NCI-H526 (cell line): ENCODE measurements at places on chromosomes 13 and 19.

DNA sequence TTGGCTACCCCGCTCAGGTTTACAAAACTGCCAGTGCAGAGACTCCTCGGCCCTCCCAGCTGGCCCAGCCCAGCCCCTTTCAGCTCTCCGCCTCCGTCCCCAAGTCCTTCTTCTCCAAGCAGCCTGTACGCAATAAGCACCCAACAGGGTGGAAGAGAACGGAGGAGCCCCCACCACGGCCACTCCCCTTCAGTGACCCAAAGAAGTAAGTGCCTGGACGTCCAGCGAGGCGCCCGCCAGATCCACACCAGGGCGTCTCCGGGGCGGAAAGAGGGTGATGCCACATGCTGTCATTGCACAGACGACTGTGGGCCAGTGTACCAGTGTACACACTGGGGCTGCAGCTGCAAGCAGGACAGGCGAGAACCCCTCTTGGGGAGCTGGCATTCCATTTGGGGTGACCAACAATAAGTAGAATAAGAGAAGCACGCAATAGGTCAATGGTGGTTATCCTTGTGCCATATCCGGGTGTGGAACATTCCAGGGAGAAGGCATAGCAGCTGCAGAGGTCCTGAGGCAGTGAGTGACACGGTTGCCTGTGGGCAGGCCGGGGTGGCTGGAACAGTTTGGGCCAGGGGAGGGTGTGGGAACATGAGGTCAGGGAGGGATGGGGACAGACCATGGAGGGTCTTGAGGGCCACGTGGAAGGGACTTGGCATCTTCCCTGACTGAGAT lies 41.3 kb downstream of the DPF1 start:
- DNase-seq = no peak

DNA sequence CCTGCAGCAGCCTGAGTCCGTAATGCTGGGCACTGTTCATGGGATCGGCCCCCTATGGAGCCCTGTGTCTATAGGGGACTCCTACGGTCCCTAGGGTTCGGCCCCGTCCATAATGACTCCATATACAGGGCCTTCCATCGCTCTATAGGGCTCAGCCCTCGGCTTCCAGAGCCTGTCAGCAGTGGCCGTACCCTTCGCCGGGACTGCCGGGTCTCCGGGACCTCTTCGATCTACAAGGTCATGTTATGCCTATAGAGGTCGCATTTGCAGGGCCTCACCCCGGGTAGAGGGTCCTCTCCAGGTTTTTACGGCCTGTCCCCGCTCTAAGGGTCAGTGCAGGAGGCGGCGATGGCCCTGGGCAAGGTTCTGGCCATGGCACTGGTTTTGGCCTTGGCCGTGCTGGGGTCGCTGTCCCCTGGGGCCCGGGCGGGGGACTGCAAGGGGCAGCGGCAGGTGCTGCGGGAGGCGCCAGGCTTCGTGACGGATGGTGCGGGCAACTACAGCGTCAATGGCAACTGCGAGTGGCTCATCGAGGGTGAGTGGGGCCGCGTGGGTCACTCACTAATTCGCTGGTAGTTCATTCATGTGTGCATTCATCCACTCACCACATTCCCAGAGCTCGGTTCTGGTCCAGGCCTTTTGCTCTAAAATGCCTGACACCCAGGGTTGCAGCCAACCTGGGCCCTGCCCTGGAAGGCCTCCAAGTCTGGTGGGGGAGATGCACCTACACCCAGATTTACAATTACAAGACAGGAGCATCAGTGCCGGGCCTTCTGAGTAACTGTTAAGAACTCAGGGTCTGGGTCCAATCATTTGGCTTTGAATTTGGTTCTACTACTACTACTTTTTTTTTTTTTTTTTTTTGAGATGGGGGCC lies 699 bp downstream of the MEGF8 start:
- DNase-seq = peak; percentile 59

GRCh38 chr13:111328574-111329410 lies 8.3 kb downstream of the TEX29 start:
- no peak for DNase-seq

- DNase-seq = no peak
Observed at GRCh38 chr19:17406887-17407196, 1.4 kb upstream of the BST2 start.

GRCh38 chr19:892243-892893 lies 619 bp downstream of the MED16 start:
- no peak for DNase-seq

DNA sequence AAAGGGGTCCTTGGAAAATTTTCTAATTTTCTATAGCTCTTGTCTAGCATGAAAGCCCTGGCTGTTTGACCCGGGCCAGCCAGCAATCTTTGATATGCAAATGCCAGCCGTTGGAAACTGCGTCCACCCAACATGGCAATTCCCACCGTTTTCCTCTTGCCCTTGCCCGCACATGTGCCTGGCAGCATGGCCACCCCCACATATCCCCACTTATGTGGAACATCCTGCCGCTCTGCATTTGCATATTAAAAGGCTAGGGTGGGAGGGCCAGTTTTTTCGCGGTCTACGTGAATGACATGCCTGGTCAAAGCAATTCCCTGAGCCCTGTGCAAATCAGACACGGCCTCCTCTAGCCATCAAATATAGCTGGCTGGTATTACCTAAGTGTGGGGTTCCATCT lies 110.3 kb upstream of the TDRD3 start:
- peak; percentile 88 for DNase-seq

- DNase-seq = peak; percentile 24
Observed at GRCh38 chr19:45817725-45818301, 2.7 kb upstream of the RSPH6A start.

DNA sequence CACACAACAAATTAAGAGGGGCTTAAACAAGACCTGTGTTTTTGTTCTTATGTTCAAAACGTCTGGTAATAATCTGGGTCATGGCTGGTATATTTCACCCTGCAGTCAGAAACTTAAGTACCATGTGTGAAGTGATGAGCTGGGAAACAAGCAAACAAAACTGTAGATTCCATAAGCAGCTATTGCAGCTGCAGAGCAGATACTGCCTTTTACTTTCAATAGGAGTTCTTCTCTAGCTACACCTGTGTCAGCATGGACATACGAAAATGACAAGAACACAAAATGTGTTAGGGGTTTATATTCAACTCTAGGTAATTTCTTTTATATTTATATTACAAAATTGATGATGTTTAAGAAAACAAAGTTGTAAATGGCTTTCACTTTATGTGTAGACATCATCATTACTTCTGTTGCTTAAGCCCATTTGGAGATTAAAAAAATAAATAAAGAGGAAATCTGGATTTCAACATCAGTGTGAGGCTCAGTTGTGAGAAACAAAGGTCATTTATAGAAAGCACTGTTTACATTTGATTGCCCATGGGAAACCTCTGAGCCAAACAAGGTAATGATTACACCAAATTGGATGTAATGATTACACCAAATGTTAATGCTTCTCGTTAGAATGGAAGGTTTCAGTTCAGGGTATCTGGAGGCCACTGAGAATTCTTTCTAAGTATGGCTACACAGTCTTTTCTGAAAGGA lies 451.0 kb upstream of the SLC10A2 start:
- DNase-seq = no peak

DNA sequence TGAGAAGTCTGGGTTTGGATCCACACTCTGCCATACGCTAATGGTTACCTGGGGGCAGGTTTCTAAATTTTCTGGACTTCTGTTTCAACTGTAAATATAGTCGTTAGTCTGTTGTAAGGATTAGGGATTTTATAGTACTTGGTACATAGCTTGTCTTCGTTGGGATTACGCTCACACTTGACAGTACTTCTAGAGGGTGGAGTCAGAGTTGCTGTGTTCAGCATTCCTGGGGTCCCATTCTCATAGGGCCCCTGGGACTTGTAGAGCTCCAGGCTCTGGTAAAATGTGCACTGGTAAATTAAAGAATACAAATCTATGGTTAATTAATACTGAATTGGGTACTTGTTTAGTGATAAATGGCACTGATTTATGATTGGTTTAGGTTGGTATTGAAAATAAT lies 45.2 kb downstream of the TPP2 start:
- no peak for DNase-seq

DNA sequence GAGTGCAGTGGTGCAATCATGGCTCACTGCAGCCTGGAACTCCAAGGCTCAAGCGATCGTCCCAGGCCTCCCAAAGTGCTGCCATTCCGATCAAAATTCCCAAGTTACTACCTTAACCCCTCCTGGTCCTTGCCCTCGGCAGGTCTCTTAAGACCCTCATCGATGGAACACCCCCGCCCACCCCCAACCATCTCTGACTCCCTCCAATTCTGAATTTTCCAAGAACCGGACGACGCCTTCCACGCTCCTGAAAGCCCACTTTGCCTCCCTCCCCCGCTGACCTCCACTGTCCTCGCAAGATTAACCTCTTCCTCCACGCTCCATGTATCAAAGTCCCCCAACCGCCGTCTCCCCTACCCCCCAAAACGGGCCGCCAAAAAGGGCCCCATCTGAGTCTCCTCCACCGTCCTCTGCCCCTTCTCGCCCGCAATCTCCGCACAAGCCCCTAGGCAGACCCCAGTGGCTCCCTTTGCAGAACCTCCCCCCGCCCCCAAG lies 539 bp downstream of the DAPK3 start:
- DNase-seq = no peak

DNA sequence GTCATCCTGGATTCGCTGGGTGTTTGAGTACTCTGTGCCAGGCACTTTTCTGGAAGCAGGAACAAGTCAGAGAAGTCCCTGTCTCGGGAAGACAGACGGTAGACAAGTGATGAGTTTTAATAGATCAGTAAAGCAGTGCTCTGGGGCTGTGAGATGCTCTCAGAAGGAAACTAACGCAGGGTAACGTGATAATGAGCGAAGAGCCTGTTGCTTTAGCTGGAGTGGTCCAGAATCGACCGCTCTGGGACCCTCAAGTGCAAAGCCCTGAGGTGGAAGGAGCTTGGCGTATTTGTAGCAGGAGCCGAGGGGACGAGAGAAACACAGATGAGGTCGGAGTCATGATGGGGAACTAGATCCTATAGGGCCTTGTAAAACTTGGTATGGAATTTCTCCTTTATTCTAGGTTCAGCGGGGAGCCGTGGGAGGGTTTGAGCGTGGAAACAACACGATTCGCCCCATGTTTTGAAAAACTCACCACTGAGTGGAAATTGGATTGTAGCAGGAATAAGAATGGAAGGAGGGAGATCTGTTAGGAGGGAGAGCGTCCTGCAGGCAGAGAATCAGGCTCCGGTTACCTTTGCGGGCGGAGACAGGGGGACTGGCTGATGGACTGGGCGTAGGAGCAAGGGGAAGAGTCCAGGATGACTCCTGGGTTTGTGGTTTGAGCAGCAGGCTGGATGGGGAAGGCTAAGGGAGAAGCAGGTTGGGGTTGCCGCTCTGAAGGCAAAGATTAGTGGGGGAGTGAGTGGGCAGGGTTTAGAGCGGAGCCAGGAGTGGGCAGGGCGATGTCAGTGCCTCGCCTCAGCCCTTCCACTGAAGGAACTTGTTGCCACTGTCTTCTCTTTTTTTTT lies 763 bp downstream of the POLD1 start:
- no peak for DNase-seq

- no peak for DNase-seq
Observed at GRCh38 chr13:34004676-34005075, 186.7 kb downstream of the RFC3 start.

GRCh38 chr19:35269438-35270117 lies 816 bp downstream of the USF2 start:
- peak; percentile 63 for DNase-seq

DNA sequence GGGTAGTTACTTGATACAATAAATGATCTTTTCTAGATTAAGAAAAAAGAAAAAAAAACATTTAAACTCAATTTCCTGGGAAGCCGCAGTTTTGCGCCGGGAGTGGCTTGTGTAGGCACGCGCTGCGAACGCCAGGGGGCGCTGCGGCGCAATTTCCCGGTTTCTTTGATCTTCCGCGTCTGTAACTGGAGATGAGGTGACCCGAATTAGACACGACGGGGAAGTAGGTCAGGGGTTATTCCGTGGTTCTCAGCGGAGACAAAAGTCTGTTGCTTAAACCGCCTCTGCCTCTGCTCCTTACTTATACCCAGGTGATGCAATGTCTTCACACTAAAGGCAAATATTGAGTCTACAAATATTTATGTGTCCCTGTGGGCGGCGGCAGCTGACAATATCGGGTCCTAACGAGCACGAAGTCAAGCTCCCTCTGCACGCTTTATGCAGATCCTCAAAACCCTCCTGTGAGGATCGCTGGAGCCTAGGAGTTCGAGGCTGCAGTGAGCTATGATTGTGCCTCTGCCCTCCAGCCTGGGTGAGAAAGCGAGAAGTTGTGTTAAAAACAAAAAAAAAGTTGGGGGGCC lies 15.2 kb downstream of the STXBP2 start:
- peak; percentile 61 for DNase-seq

GRCh38 chr13:109858319-109858718 lies 71.9 kb upstream of the IRS2 start:
- DNase-seq = no peak

DNA sequence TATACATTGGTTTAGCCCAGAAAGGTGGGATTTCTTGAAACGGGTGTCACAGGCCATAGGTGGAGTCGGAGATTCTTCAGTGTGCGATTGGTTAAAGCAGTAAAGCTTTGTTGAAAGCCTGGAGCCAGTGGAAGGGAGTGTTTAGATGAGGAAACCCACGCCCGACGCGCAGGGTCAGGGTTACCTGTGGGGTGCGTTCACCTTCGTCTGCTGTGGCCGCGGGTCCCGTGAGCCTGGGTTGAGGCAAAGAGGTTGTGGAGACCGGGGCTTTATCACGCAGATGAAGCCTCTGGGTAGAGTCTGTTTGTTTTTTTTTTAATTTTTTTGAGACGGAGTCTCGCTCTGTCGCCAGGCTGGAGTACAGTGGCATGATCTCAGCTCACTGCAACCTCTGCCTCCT lies 30.4 kb downstream of the ATP11A start:
- DNase-seq = no peak

- no peak for DNase-seq
Observed at GRCh38 chr13:44904967-44905366, 84.3 kb downstream of the NUFIP1 start.

GRCh38 chr19:918152-918437 lies 962 bp downstream of the KISS1R start:
- no peak for DNase-seq

DNA sequence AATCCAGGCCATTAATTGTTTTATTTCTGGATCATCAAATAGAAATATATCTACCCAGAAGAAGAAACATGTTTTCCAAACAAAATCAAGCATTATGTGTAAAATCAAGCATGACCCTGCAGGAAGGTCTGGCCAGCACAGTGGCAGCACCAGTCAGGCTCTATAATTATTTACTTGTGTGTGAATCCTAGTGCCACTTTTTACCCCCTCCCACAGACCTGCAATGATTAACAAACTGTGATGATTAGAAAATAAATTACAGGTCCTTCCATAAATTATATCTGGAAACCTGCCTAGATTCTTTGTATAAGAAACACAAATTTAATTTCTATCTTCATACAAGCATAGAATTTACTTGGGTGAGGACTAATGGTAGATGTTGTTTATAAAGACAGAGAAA lies 186.1 kb downstream of the GPC6 start:
- DNase-seq = no peak

GRCh38 chr19:57321751-57322150 lies 1.5 kb downstream of the ZNF543 start:
- DNase-seq = no peak

- no peak for DNase-seq
Observed at GRCh38 chr19:28701491-28701890, 511.5 kb downstream of the UQCRFS1 start.
